ENCODE measurements at places on chromosomes 6 and 20. TPM values are rescaled to one million over a fixed set of nuclear protein-coding genes. Genes with fewer than 3 reads are reported as not detected.

DNA sequence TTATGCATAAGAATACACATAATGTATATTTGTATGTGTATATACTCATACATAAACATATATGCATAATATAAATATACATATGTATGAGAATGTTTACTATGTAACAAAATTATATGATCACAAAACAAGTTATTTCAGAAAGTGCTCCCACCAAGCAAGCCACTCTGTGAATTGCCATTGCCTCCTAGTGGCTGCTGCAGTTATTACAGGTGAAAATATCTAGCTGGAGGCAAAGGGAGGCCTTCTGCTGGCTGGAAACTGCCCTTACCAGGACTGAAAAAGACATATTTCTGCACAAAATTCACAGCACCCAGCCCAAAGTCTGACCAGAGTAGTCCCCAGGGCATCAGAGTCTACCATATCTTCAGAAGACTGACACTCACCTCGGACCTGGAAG, 14.4 kb upstream of the ADAM33 start:
- no peak for DNase-seq

The RSPH9 gene
- not detected for total RNA-seq

The FILIP1 gene
- total RNA-seq: 0.08 TPM

The HCRTR2 gene
- not detected for total RNA-seq

DNA sequence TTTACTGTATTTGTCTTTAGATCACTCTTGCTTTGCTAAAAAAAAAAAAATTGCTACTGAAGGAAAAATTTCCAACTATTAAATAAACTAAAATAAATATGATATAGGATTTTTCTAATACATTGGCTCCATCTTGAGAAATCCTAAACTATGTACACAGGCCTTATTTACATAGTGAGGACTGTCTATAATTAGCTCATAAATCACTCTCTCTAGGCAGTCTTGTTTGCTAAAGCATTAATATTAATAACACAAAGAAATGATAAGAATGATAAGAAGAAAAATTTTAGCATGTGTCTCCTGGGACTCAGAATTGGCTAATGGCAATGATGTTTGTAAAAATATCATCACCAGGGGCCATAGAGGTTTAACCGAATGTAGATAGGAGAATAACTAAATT, 13.3 kb upstream of the CRYBG1 start:
- DNase-seq: no peak

- DNase-seq: no peak
Observed at GRCh38 chr6:105603788-105604586, 201.1 kb upstream of the PREP start.

The MRPL14 gene
- 58.3 TPM for total RNA-seq

The MTG2 gene
- total RNA-seq: 20.4 TPM

- DNase-seq: no peak
Observed at GRCh38 chr20:41176711-41177552, 39.6 kb downstream of the PLCG1 start.

DNA sequence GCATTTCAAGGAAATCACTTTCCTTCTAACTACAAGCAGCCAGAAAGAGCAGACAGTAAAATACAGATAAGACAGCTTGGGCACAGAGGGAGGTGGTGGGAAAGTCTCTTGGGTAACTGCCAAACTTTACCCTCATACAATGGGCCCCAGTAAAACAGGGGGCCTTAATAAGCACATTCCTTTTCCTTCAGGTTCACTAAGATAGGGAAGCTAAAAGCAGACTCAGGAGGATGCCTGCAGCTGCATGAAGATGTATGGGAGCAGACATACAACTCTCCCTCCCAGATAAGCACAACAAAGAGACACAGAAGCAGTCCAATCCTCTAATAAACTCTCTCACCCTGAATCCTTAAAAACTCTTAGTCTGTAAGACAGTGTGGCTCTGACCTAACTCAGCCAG, 49.0 kb downstream of the SIM1 start:
- no peak for DNase-seq

DNA sequence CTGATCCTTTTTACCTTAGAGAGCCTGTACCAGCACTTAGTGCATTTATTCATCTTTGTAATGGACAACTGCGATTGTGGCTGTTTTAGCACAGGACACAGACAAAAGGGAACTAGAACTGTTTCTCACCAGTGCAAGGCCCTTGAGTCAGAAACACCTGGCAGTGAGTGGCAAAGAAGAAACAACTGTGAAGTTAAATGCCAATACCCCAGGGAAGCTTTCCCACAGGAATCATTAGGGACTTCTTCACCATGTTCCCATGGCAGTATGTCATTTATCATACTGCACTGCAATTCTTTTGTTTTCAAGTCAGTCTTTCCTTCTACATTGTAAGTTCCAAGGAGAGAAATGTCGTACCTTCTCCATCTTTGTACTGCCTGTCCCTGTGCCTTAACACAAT, 28.6 kb upstream of the CDYL start:
- DNase-seq: no peak

DNA sequence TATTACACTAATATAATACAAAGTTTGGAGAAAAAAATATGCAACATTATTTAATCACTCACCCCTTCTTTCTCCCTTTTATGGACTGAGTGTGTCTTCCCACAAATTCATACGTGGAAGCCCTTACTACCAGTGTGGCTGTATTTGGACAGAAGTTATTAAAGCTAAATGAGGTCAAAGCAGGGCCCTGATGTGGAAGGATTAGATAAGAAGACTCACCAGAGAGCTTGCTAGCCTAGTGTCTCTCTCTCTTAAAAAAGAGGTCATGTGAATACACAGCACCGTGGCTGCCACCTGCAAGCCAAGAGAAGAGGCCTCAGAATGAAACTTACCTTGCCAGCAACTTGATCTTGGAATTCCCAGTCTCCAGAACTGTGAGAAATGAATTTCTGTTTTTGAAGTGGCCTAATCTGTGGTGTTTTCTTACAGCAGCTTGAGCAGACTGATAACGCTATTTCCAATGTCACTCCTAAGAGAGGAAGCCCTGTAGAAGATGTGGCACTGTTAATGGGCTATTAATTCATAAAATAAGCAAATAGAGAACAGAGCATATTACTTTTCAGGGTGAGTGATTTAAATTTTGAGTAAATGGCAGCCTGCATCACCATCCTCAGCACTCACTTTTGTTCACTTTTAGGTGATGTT, 233.4 kb downstream of the TBC1D7 start:
- no peak for DNase-seq

The NINL gene
- total RNA-seq: 3.7 TPM

DNA sequence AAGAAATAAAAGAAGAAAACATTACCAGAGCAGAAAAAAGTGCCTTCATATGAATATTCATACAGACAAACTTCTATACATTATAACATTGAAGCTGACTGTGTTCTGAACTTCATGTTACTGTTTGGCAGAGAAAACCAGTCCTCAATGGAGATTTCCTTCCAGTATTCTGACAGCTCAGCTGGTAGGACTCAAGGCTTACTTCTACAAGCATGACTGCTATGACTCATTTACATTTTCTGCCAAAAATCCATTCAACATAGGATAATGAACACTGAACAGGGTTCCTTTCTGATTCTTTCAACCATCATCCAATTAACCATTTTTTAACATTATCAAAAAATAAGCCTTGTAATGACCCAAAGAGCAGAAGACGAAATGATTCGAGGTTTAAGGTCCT, 25.4 kb downstream of the COL9A1 start:
- DNase-seq: no peak

GRCh38 chr20:34254979-34255378, 13.8 kb downstream of the ASIP start:
- DNase-seq: no peak

- DNase-seq: no peak
Observed at GRCh38 chr6:150503586-150504339, 95.9 kb upstream of the PLEKHG1 start.

The NCOA7 gene
- 38.0 TPM for total RNA-seq

GRCh38 chr6:136798044-136798443, 5.8 kb upstream of the MAP3K5 start:
- DNase-seq: no peak

The TUBB1 gene
- total RNA-seq: not detected

DNA sequence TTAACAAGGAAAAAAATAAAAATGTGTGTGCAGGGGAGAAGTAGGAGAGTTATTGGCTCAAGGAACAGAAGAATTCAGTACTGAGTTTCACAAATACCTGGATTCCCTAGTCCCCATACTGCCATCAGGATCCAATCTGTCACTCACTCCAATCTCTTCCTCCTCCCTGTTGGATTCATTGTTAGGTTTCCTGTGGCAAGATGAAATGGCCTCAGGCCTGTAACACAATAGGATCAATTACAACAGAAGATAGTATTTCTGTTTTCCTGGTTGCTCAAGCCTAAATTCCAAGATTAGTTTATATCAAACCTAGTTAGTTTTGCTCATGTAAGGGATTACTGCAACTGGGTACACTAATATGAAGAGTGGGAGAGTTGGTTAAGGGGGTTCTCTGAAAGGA, 24.4 kb downstream of the HCRTR2 start:
- no peak for DNase-seq

DNA sequence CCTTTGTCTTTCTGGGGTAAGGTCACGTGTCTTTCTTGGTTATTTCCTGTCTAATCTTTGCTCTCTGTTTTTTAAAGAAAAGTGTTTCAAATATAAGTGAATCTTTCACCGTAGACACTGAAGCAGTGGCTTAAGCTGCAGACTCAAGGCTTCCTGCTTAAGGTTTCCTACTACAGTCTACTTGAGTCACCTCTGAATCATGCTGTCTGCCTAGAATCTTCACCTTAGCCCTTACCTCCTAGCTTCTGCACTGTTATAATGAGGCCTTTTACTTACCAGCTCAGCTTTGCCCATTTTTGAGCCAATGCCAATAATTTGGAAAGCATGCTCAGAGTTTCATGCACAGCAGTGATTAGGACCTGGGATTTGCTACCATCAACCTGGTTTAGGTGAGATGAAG, 30.6 kb downstream of the ADGRF4 start:
- DNase-seq: no peak

- DNase-seq: no peak
Observed at GRCh38 chr20:38889792-38890496, 36.3 kb upstream of the FAM83D start.

- DNase-seq: no peak
Observed at GRCh38 chr20:58710481-58711265, 18.1 kb downstream of the NPEPL1 start.

DNA sequence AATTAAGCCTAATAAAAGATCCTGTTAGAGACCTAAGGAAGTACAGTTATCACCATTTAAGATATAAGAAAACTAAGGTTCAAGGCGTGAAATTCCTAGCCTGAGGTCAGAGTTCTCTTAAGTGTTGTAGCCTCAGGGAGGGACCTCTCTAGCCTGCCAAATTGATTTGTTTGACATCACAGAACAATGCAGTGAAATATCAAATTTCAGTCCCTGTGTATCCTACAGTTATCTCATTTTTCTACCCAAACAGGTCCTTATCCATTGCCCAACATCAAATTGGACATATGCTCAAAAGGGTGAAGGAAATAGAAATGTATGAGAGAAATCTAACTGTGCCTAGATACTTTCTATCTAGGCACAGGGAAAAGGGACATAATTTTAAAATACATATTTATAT, 63.0 kb downstream of the NCOA7 start:
- no peak for DNase-seq

DNA sequence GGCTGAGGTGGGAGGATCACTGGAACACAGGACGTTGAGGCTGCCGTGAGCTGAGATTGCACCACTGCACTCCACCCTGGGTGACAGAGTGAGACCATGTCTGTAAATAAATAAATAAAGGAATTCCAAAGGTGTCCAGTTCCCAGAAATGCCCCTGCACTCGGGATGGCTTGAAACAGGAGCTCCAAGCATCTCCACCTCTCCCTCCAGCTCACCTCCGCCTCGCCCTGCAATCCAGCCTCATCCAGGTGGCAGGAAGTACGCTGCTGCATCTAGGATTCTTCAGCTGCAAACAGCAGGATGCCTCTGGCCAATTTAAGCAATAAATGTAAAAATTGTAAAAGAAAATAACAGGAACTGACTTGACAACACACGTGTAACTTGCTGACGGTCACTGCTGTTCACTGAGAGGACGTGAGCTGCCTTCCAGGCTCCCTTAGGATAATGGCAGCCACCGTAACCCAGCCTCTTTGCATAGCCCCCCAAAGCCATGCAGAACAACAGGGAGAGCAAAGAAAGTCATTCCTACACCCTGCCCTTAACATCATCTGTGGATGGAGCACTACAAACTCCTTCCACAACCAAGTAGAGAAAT, 11.4 kb upstream of the GRM4 start:
- no peak for DNase-seq

GRCh38 chr20:24677626-24678315, 208.3 kb downstream of the SYNDIG1 start:
- DNase-seq: no peak

The GPRC6A gene
- not detected for total RNA-seq

The SLA2 gene
- total RNA-seq: 80.7 TPM

The RIPPLY2 gene
- not detected for total RNA-seq

The MCM3 gene
- 45.2 TPM for total RNA-seq

GRCh38 chr6:150327117-150327774, 41.6 kb upstream of the IYD start:
- DNase-seq: no peak

DNA sequence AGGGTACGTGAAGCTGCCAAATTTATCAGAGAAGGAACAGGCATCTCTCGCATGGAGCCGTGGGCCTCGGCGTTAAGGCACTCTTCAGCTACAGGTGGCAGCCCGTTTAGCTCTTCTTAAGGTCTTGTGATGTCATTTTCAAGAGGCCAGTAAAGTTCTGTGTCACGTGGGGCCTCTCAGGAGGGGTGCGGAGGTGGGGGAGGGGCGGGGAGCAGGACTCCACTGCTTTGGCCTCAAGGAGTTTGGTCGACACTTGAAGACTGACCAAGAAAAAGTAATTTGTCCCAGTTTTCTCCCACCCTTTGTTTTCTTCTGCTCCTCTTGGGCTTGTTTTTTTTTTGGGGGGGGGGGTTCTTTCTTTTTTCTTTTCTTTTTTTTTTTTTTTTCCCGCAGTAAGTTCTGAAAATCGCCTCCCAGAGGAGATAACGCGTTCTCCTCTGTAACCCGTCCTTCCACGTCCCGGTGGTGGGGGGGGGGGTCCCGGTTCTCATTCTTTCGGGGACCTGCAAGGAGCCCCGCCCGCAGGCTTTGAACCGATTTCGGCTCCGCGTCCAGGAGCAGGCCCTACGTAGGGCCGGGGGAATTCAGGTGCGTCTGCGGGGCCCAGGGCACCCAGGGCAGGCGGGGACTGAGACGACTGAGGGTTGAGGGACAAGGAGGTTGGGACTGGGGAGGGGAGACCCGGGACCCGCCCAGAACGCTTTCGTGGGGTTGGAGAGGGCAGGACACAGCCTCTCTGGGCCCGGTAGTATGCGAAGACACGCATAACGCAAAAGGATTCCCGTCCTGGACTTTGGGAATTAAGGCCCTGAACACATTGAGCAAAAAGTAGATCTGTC, 26.0 kb downstream of the GPX6 start:
- DNase-seq: peak; percentile 41

DNA sequence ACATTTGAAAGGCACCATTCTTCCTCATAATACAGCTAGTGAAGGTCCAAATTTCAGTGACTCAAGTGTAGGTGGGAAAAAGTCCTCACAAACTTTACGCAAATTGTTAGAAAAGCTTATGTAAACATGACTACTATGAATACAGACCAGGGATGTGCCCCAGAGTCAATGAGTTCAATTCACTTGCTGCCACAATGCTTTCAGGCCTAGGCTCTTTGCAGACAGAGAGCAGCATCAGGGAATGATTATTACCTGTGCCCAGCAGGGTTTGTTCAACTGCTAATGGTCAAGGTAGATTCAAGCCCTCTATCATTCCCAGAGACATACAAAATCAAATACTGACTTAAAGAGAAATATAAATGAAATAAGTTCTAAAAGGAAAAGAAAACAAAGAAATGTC, 84.0 kb downstream of the LAMA2 start:
- no peak for DNase-seq

GRCh38 chr6:141528596-141528995, 604.1 kb upstream of the GJE1 start:
- no peak for DNase-seq

The MED20 gene
- 9.4 TPM for total RNA-seq

The CDSN gene
- not detected for total RNA-seq

Data from naive thymus-derived CD4-positive, alpha-beta T cell (primary cell).